ENCODE measurements at places on chromosomes 2 and 18. TPM values are rescaled to one million over a fixed set of nuclear protein-coding genes. Genes with fewer than 3 reads are reported as not detected.

DNA sequence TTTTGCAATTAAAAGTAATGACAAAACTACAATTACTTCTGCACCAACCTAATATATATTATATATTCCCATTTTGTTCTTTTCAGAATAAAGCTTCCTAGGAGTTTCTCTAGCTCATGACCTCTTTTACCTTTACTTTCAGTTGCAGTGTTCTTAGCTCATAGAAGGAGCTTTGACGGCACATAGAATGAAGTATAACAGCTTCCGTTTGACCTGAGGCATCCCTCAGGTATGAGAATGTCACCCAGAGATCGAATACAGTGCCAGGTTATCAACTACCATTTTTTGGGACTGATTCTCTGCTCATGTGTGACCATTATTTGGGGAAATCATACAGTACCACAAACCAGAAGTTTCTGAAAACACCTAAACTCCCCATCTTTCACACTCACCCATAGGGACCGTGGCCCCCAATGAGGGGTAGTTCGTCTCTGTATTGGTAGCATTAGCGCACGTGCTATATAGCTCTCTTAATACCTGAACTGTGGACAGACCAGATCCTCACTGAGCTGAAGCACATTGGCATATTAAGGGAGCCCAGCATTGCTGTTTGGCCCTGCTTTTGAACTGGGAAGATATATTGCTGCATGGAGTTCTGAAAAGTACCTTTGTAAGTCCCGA, 123.0 kb downstream of the SPTBN1 start:
- DNase-seq: no peak

- DNase-seq: no peak
Observed at GRCh38 chr2:141923657-141924056, 207.2 kb downstream of the LRP1B start.

DNA sequence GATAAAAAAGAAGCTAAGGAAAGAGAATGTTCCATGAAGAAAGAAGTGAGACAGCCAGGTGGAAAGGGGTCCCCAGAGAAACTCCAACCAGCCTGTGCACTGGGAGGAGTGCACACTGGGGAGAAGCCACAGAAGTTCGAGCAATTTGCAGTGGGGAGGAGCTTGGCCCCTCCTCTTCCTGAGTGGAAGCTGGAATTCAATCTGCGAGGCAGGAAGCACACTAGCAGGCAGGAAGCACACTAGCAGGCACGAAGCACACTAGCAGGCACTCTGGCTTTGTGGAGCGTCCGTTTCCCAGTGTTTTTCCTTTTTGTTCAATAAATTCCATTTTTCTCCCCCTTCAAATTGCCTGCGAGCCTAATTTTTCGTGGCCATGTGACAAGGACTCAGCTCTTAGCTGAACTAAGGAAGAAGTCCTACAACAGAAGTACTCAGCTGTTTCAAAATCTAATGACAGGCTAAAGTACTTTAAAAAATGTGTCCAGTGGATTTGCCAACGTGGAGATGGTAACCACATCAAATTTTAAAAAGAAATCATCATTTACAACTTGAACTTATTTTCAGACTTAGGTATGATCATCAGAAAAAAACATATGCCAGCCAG, 21.4 kb upstream of the SPIRE1 start:
- DNase-seq: peak; percentile 73

DNA sequence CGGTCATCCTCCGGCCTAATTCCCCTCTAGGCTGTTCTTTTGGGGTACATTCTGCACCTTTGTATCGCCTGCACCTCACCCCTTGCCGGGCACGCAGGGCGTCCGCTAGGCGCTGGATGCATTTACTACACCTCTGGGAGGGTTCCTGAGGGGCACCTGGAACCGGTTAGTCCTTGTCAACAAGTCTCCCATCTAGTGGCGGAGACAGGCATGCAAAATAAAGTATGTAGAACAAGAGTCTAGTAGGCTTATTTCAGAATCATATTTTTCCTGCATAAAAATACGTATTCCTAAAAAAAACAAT, 705 bp upstream of the TEX261 start:
- DNase-seq: peak; percentile 35

DNA sequence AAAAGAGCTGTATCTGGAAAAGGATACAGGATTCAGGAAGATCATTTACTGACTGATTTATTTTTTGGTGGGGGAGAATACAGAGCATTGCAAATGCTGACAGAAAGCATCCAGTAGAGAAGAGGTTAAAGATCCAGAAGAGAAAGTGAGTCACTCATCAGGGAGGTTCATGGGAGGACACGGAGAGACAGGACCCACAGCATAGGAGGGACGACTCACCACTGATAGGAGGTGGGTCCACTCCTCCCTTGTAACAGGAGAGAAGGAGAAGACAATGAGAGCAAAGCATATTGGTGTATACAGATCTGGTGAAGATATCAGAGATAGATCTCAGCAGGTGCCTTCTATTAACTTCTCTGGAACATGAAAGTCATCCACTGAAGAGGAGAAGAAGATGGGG, 142.4 kb upstream of the AQP4 start:
- DNase-seq: no peak

DNA sequence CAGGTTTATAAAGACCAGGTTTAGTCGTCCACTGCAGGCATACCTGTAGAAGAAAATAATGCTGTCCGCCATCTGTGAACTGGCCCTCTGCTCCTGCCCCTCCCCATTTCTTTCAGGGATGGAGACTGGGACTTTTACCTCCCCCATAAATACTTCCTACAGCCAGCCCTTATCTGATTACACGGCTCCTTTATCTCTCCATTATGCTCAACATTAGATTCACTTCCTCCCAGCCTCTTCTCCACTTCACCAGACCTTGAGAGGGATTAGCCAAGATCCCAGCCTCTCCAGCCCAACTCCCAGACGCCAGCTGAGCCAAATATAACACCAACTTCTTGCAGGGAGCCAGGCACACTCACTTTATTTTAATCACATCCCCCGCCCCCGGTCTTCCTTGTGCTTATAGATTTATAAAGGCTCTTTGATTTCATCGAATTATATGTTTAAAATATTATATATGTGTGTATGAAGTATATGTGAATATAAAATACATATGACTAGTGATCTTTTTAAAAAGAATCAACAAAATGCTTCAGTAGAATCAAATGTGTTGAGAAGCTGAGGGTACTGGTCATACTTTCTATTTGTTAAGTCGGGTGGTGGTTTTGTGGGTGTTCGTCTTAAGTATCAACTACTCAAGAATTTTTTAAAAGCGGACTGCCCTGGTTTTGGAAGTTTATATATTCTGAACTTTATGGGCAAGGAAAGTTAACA, 81.0 kb downstream of the SPRED2 start:
- peak; percentile 71 for DNase-seq

The MC5R gene
- total RNA-seq: 1.7 TPM
